ENCODE measurements at places on chromosomes 2 and 18. TPM values are rescaled to one million over a fixed set of nuclear protein-coding genes. Genes with fewer than 3 reads are reported as not detected.
A peak's percentile ranks its signal among the peaks of the same experiment; 100 is the strongest.

EGR4 gene
- not detected for total RNA-seq

GRCh38 chr18:47772374-47773248 lies 157.8 kb downstream of the SMAD2 start:
- H3K36me3 ChIP-seq: no peaks in the 10 kb centered on the region
- no peak overlapping the region for H3K4me3 ChIP-seq
- H3K27me3 ChIP-seq: peaks cover 5% of the 10 kb centered on the region

DNA sequence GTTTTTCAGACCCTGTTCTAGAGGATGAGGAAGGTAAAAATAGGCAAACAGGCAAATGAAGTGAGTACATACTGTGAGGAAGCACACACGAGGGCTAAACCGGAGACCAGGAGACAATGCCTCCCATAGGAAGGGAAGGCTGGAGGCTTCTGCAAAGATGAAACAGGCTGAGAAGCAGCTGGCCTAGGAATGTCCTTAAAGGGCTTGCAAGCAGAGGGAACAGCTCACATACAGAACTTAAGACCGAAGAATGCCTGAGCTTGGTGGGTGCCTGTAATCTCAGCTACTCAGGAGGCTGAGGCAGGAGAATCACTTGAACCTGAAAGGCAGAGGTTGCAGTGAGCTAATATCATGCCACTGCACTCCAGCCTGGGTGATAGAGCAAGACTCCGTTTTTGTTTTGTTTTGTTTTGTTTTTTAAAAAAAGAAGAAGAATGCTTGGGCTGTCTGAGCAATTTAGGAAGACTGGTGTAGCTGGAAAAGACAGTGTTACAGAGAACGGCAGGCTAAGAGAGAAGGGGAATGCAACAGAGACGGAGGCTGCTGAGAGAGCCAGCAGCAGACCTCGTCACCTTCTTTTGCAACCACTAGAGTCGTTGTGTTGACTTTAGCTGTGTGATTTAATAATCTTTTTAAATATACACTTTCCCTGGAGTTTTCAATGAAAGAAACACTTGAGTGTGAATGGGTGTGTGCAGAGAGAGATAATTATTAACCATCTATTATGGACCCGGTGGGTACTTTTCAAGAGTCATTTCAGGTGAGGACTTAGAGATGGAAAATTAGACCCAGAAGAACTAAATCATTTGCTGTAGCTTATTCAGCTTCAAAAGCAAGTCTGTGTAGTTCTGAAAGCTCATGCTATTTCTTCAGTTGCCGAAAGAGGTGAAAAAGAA lies 232.8 kb downstream of the GALR1 start:
- H3K4me1 ChIP-seq: peaks cover 64% of the 10 kb centered on the region
- no peaks in the 10 kb centered on the region for H3K27me3 ChIP-seq
- H3K4me3 ChIP-seq: no peak overlapping the region
- H3K27ac ChIP-seq: peak overlapping the region; percentile 95
- no peaks in the 10 kb centered on the region for H3K36me3 ChIP-seq

STPG4 gene
- total RNA-seq: not detected

- no peak for DNase-seq
- no peak overlapping the region for H3K4me3 ChIP-seq
- H3K4me1 ChIP-seq: no peaks in the 10 kb centered on the region
- no peaks in the 10 kb centered on the region for H3K27me3 ChIP-seq
- no peaks in the 10 kb centered on the region for H3K36me3 ChIP-seq
- H3K27ac ChIP-seq: no peak overlapping the region
Observed at GRCh38 chr18:46449033-46449432, 208.0 kb downstream of the LOXHD1 start.

C2orf15 gene
- total RNA-seq: not detected

DNA sequence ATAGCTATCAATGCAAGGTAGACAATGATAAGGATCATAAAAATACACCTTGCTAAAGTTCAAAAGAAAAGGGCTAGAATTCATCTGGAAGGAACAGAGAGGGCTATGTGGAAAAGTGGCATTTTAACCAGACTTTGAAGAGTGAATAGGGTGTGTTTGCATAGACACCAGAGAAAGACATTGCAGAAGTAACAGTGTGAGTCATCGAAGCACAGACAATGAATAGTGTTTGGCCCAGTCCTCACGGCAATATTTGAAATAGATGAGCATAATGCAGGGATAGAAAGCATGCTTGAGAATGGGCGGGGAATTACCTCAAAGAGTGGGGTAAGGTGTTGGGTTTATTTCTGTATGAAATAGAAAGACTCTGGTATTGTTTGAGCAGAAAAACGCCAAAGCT lies 24.2 kb downstream of the MYT1L start:
- no peak overlapping the region for H3K27ac ChIP-seq
- no peaks in the 10 kb centered on the region for H3K27me3 ChIP-seq
